DMS53 (cell line): ENCODE measurements at places on chromosomes 12 and 14.

- no peak for DNase-seq
Observed at GRCh38 chr12:70255311-70255710, 12.1 kb downstream of the CNOT2 start.

- DNase-seq, result no peak
Observed at GRCh38 chr12:57724003-57724935, 14.3 kb downstream of the AGAP2 start.

DNA sequence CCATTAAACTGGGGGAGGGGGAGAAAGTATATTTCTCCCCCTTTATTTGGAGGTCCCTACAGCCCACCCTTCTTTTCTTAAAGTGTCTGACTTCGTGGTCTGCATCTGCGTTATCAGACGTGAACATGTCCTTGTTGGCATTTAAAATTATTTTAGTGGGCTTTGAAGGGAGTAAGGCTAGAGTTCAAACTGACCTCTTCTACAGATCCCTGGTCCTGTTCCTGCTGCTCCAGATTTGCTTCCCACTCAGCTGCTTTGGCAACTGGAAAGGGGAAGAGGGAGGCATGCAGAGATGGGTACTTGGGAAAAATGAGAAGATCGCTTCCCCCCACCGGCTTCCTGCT lies 611 bp upstream of the SIX6 start:
- DNase-seq, result no peak

DNA sequence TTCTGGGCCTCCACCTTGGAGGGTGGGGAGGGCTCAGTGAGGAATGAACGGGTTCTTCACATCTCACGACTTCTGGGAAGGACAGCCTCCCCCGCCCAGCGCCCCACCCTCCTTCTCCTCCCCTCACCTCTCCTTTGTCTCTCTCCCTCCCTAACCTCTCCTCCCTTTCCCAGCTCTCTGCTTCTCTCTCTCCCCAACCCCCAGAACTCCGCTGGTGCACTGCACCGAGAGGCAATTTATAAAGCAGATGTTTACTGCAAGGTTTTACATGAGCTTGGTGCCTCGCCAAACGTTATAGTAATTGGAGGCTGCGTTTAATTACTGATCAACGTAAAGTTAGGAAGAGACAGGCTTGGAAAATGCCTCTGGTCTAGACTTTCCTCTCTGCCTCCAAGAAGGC lies 42.9 kb upstream of the FAM222A start:
- DNase-seq, result no peak

DNA sequence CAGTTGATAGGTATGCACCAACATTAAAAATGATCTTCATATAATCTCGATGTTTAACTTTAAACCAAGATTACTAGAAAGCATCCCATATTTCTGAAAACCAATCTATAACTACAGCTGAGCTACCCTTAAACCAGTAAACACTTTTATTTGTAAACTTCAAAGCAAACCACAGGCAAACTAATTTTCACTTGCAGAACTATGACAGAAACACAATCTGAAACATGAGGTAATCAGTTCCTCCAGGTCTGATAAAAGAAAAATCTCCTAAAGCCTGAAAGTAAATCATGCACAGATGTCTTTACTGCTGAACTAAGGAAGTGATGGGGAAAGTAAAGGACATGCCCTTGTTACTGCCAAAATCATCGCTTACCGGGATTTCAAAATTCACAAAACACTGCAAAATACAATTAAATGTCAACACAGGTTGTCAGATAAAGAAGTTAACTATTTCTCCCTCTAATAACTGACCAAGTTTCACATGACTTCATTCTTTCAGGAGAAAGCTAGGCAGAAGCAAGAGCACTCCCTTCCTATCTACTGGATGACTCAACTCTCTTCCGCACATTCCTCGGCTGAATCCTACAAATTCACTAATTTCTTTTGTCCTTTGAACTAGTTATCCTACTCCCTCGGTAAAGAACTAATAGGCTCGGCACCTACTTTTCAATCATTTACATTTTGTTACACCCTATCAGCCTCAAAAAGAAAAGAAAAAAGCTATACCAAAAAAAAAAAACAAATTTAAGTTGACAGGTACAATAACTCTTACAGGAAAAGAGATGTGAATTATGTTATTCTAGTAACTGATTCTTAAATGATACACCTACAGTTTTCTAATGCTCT lies 1.4 kb downstream of the EEA1 start:
- DNase-seq, result peak; percentile 25

- peak; percentile 81 for DNase-seq
Observed at GRCh38 chr12:70535896-70536374, 101.3 kb downstream of the PTPRB start.

GRCh38 chr12:49068879-49069506 lies 786 bp downstream of the RHEBL1 start:
- peak; percentile 48 for DNase-seq

- DNase-seq, result peak; percentile 92
Observed at GRCh38 chr12:50110762-50111351, 1.2 kb upstream of the COX14 start.
